ENCODE measurements at places on chromosomes 4 and X. TPM values are rescaled to one million over a fixed set of nuclear protein-coding genes. Genes with fewer than 3 reads are reported as not detected.

CFP gene
- 0.99 TPM for total RNA-seq

GRCh38 chr4:99947190-99947578 lies 766 bp upstream of the DNAJB14 start:
- peaks cover 6% of the 10 kb centered on the region for H3K36me3 ChIP-seq
- H3K4me1 ChIP-seq, result peaks cover 33% of the 10 kb centered on the region
- no peak for DNase-seq
- H3K4me3 ChIP-seq, result peak overlapping the region; percentile 83
- no peaks in the 10 kb centered on the region for H3K27me3 ChIP-seq

GRCh38 chrX:15233416-15234015 lies 36.4 kb downstream of the ASB9 start:
- no peak overlapping the region for H3K4me3 ChIP-seq
- no peak overlapping the region for H3K27ac ChIP-seq
- no peaks in the 10 kb centered on the region for H3K36me3 ChIP-seq
- H3K27me3 ChIP-seq, result peaks cover 4% of the 10 kb centered on the region
- no peaks in the 10 kb centered on the region for H3K4me1 ChIP-seq
- DNase-seq, result no peak

GRCh38 chr4:1985780-1986577 lies 22.8 kb downstream of the NELFA start:
- no peak for DNase-seq
- H3K4me3 ChIP-seq, result no peak overlapping the region
- H3K36me3 ChIP-seq, result peaks cover 33% of the 10 kb centered on the region
- no peaks in the 10 kb centered on the region for H3K4me1 ChIP-seq
- H3K27me3 ChIP-seq, result no peaks in the 10 kb centered on the region
- H3K27ac ChIP-seq, result no peak overlapping the region

GPRASP1 gene
- 9.6 TPM for total RNA-seq

- H3K27me3 ChIP-seq, result no peaks in the 10 kb centered on the region
- H3K4me3 ChIP-seq, result no peak overlapping the region
Observed at GRCh38 chr4:84852081-84852480, 114.4 kb downstream of the WDFY3 start.

TLR10 gene
- not detected for total RNA-seq

USP26 gene
- total RNA-seq, result not detected

DNA sequence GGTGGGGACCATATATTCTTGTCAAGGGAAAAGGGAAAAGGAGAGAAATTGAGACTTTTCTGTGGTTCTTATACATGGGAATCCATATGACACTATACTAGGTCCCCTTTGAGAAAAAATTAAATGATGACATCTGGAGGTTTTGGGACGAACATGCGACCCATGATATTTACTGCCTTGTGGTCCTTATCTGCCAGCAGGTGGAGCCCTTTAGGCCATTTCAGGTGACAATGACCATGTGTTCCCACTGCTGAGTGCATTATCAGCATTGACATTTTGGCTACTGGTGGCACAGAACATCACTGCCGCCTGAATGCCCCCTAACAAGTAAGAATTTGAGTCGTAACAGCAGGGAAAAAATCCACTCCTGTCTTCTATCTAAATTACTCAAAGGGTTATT lies 843.4 kb downstream of the FSTL5 start:
- no peaks in the 10 kb centered on the region for H3K27me3 ChIP-seq
- no peak for DNase-seq
- H3K4me1 ChIP-seq, result no peaks in the 10 kb centered on the region
- H3K4me3 ChIP-seq, result no peak overlapping the region
- H3K36me3 ChIP-seq, result no peaks in the 10 kb centered on the region

DNA sequence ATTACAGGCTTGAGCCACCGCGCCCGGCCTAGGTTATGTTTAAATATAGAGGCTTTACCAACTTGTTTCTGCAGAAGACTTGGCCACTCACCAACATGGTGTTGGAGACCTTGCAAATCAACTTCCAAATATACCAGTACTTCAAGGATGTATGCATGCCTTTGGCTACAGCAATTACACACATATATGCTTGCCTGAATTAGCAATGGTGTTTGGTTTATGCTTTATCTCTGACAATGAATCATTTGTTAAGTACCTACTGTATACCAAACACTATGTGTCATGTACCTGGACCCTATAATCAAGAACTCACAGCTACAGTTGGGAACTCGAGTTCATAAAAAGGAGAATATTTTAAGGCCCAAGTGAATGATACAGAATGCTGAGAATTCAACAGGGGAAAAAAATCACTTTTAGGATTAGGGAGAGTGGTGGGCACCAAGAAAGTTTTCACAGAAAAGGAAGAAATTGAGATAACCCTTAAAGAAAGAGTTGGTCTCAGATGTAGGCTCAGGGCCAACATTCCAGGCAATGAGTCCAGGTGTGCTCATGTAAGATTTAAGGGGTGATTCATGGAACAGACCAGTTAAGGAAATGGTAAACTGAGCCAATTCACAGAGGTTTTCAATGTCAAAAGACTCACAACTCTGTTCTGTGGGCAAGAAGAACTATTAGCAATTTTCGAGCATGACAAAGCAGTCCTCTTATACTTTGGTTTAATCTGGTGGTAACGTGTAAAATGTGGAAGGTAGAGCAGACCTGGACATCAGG lies 98.9 kb downstream of the BCOR start:
- no peak overlapping the region for H3K4me3 ChIP-seq
- no peak overlapping the region for H3K27ac ChIP-seq
- peaks cover 11% of the 10 kb centered on the region for H3K4me1 ChIP-seq
- H3K27me3 ChIP-seq, result no peaks in the 10 kb centered on the region
- no peak for DNase-seq
- H3K36me3 ChIP-seq, result no peaks in the 10 kb centered on the region

BMP2K gene
- total RNA-seq, result 23.2 TPM

ARSJ gene
- 3.1 TPM for total RNA-seq

ARHGAP10 gene
- total RNA-seq, result 30.5 TPM

SNX12 gene
- 63.9 TPM for total RNA-seq

GRCh38 chr4:82415922-82416365 lies 14.3 kb downstream of the HNRNPDL start:
- H3K36me3 ChIP-seq, result no peaks in the 10 kb centered on the region
- H3K4me3 ChIP-seq, result no peak overlapping the region
- H3K27ac ChIP-seq, result no peak overlapping the region
- H3K27me3 ChIP-seq, result peaks cover 16% of the 10 kb centered on the region
- DNase-seq, result no peak

PLAC8 gene
- total RNA-seq, result 1.6 TPM

NOX1 gene
- not detected for total RNA-seq

BTK gene
- 0.20 TPM for total RNA-seq

DNA sequence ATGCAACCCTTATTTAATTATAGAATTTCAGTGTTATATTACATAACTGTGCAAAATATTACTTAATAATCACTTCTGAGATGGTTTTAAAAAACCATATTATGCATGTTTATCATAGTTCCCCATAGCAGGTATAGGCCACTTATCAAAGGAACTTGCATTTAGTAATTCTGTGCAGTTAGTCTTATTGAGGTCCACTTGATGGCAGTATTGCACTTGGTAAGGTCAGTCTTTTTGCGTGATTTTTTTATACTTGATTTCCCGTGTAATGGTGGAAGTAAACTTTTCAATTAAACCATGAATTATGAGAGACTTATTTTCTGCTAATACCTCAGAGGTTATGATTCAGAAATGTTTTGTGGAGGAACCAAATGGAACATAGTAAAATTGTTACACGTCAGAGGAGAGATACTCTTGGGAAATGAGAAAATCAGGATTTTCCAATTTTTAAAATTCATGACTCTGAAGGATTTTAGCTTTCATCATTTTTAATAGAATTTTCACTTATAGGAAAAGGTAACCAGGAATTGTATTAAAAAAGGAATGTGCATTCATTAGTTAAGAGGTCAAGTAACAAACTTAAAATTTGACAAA lies 230.0 kb downstream of the CCSER1 start:
- H3K36me3 ChIP-seq, result no peaks in the 10 kb centered on the region
- DNase-seq, result no peak
- H3K27ac ChIP-seq, result no peak overlapping the region
- peaks cover 5% of the 10 kb centered on the region for H3K4me1 ChIP-seq

MAPK10 gene
- total RNA-seq, result 20.8 TPM

Data from mesothelial cell of epicardium (in vitro differentiated cells).